ENCODE measurements at places on chromosomes 16 and 17.
A peak's percentile ranks its signal among the peaks of the same experiment; 100 is the strongest.

DNA sequence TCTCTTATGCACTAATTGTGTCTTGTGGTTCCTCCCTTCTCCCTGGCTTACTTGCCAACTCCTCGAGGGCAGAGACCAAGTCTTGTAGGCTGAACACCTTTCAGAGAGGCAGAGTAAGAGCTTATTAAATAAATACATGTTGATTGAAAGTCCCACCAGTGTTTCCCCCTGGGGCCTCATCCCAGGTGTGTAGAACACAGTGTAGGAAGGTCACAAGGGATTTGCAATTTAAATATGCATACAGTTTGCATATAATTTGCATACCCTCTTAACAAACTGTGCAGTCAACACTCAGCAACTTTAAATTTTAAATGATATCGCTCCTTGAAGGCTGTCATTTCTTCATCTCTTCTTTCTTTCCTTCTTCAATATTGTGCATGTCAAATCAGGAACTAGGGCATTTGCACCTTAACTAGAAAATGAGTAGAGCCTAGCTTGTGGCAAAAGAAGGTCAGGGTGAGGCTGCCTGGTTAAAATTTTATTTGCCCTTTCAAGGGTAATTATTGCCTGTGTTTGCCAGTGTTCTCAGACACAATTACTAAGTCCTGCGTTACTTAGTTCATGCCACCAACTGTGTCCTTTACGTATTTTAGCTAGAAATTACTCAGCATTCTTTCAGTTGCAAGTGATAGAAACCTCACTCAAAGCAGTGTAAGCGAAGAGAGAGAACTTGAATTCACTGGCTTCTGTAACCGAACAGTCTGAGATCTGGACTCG, 465.7 kb downstream of the HAPSTR1 start:
- DNase-seq: no peak

DNA sequence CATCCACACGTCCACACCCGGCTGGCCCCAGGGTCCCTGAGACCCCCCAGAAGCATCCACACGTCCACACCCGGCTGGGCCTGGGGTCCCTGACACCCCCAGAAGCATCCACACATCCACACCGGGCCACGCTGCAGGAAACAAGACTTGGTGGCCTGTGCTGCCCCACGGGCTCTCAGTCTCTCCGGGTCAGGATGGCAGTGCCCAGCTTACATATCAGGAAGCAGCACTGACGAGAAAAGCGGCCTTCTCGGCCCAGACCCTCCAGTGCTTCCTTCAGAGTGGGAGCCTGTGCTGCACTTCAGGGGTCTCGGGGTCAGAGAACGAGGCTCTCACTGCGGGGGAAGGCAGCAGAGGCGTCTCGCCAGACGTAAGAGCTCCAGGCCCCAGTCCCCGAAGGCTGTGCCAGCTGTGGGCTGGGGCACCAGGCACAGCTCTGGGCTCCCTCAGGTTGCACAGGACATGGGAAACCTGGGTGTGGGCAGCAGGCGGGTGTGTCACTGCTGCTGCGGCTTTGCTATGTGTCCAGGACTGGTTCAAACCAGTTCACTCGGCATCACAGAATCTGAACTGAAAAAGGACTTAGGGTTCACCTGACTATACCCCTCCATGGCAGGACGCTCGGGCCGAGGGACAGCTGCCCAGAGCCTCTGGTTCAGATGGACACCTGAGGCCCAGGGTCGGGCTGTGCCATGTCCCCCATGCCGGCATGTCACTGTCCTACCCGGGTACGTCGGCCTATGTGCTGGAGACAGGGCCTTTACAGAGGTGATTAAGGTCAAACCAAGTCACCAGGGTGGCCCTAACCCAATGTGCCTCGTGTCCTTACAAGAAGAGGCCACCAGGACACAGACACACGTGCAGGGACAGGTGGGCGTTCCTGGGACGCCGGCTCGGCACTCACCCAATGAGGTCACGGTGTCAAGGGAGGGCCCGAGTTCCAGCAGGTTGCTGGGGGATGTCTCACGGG, 40.2 kb upstream of the CHMP6 start:
- no peak for DNase-seq

GRCh38 chr16:47538472-47538871, 77.3 kb downstream of the PHKB start:
- DNase-seq: no peak

DNA sequence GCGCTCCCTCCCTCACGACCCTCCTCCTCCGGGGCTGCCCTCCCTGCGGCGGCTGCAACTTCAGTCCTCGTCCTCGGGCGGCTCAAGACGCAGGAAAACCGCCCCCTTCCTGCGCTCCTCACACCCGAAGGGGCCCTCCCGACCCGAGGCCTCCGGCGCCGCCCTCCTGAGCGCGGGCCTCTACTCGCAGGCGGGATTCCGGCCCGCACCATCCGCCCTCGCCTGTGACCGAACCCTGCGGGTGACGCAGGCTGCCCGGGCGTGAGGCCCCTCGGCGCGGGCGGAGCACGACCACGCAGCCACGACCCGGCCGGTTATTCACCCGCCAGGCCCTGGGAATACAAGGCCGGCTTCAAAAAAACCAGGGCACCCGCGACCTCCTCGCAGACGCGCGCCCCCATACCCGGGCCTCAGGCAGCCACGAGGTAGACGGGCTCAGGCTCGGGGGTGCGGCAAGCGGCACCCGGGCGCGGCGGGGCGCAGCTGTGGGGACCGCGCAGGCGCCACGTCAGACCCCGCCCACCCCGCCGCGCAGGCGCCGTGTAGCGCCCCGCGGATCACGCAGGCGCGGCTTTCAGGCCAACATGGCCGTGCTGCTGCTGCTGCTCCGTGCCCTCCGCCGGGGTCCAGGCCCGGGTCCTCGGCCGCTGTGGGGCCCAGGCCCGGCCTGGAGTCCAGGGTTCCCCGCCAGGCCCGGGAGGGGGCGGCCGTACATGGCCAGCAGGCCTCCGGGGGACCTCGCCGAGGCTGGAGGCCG, at the start of gene SPG7:
TSS of gene SPG7 (plus strand) at position 570 of the 757 bp plus-strand sequence. CDS start at position 585, 15 bp downstream.
- peak; percentile 76 for DNase-seq
